ENCODE measurements at places on chromosomes 6 and 20.

DNA sequence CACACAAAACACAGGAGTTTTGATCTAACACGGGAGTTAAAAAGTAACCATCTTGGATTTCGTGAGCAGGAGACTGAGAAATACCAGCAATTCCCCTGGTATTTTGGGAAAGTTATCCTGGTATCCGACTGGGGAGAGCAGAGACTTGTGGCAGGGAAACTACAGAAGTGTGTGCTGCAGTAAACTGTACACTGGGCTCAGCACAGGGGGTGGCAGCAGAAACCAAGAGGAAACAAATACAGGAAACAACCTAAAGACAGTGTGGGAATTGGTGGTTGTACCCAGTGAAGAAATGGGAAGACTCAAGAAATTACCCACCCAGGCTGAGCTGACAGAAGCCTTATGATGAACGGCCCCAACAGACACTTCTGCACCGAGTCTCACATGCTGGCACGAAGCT lies 109.8 kb downstream of the CHD6 start:
- DNase-seq = no peak

GRCh38 chr6:6870921-6871320 lies 236.8 kb upstream of the RREB1 start:
- no peak for DNase-seq

DNA sequence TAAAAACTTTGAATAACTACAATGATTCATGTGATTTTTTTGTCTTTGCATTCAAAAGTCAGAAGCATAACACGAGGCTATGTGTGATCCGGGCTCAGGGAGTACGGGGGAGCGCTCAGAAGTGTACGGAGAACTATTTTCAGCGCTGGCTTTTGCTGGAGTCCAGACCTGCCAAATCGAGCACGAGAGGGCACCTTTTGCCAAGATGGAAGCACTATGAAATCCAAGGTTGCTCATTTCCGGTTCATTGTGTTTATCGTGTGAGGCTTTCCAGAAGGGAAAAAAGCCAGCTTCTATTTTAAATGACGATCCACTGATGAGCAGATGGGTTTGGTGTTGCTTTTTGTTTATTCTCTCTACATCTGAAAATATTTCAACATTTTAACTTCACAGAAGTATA lies 11.3 kb downstream of the RAMACL start:
- no peak for DNase-seq

GRCh38 chr20:5356941-5357340 lies 40.2 kb upstream of the PROKR2 start:
- DNase-seq = no peak

GRCh38 chr6:116265041-116265829 lies 11.4 kb upstream of the TSPYL4 start:
- no peak for DNase-seq

GRCh38 chr6:26250698-26251044 lies 114.3 kb upstream of the BTN3A2 start:
- DNase-seq = no peak

Data from stimulated activated CD4-positive, alpha-beta T cell treated with anti-CD3 and anti-CD28 coated beads, Interleukin-15, amount 100 ng/mL, for 1 hour (primary cell).